ENCODE measurements at places on chromosomes 7 and 10. TPM values are rescaled to one million over a fixed set of nuclear protein-coding genes. Genes with fewer than 3 reads are reported as not detected.

Gene TMEM130
- polyA plus RNA-seq: 37.0 TPM

Gene AOAH
- 6.5 TPM for polyA plus RNA-seq

Gene EXOC4
- 49.3 TPM for polyA plus RNA-seq

Gene IL6
- polyA plus RNA-seq: not detected

Gene CALHM1
- polyA plus RNA-seq: not detected

Gene NPFFR1
- polyA plus RNA-seq: 0.13 TPM

Gene AGAP5
- polyA plus RNA-seq: 2.5 TPM

Gene FEZF1
- polyA plus RNA-seq: not detected

Gene MRLN
- polyA plus RNA-seq: 5.6 TPM

Gene SLC39A12
- polyA plus RNA-seq: 0.58 TPM

Gene NUTM2D
- 0.24 TPM for polyA plus RNA-seq

Gene SKIDA1
- 0.07 TPM for polyA plus RNA-seq

Gene C10orf105
- polyA plus RNA-seq: not detected

Gene IFIT1B
- polyA plus RNA-seq: not detected

Gene OR6B1
- not detected for polyA plus RNA-seq

Gene AHCYL2
- 21.2 TPM for polyA plus RNA-seq

Gene GPR85
- 30.1 TPM for polyA plus RNA-seq

Gene PRSS2
- polyA plus RNA-seq: not detected

Gene ABCB1
- 0.62 TPM for polyA plus RNA-seq

Gene IDI2
- polyA plus RNA-seq: not detected

Gene ETV1
- polyA plus RNA-seq: 25.4 TPM

Gene WDR91
- polyA plus RNA-seq: 2.7 TPM

Gene FAM25A
- polyA plus RNA-seq: not detected

Gene ANKRD30A
- polyA plus RNA-seq: not detected

Gene GRM3
- 25.7 TPM for polyA plus RNA-seq

Gene MYO1G
- 0.31 TPM for polyA plus RNA-seq

Gene CXCL12
- polyA plus RNA-seq: 8.9 TPM

Gene PPP1R17
- polyA plus RNA-seq: 814 TPM

Gene TMEM213
- not detected for polyA plus RNA-seq

Gene SLC29A3
- polyA plus RNA-seq: 2.2 TPM

Gene FMC1
- polyA plus RNA-seq: 316 TPM
